NCI-H146 (cell line): ENCODE measurements at places on chromosomes 1 and 21.
A peak's percentile ranks its signal among the peaks of the same experiment; 100 is the strongest.

DNA sequence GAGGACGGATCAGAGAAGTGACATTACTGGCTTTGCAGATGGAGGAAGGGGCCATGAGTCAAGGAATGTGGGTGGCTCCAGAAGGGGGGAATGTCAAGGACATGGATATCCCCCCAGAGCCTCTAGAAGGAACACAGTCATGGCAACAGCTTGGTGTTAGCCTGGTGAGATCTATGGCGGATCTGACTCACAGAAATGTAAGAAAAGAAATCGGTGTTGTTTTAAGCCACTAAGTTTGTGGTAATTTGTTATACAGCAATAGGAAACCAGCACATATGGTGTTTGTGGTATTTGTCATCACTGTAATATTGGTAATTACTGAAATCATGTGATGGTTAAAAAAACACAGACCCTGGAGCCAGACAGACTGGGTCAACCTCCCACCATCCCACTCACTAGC, 236.2 kb downstream of the SETD4 start:
- DNase-seq: no peak

DNA sequence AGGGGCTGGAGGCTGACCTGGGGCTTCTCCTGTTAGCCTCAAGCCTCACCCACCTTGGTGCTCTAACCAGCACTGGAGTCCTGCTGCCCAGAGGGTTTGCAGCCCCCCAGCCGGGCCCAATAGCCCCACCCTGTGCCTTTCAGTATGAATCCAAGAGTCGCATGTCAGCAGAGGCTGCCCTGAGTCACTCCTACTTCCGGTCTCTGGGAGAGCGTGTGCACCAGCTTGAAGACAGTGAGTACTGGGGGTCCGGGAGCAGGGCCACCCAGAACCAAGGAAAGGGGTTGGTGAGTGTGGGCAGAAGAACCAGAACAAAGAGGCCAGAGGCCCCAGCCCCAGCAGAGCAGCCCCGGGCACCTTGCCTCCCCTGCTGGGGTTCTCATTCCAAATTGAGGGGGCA, 25.6 kb downstream of the CDK18 start:
- no peak for DNase-seq

DNA sequence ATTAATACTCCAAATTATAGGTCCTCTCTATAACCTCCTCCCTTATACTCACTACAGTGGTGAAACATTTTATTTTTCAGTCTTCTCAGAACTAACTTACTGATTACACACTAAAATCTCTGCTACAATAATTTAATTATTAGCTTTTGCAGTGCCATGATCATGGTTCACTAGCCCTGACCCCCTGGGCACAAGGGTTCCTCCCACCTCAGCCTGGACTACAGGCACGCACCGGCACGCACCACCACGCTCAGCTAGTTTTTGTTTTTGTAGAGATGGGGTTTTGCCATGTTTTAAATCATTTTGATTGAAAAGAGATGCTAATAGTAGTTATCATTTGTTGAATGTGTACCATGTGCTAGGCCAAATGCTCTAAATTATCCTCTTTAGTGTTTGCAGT, 6.3 kb downstream of the PATJ start:
- DNase-seq: no peak

DNA sequence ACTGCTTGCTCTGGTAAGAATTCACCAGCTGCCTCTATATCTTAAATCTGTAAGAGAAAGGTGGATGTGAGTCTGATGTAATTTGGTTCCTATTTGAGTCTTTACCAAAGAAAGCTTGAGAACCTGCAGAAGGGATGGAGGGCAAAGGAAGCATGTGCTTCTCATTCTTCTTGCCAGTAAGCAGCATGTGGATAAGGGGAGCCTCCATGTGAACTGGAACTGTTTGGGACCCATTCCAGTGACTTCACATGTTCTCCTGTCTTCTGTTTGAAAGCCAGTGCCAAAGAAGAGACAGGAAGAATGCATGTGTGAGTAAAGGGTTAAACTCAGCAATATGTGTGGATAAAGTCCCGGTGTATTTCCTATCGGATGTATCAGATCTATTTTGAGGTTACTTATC, 119.6 kb upstream of the ADGRL2 start:
- DNase-seq: no peak

DNA sequence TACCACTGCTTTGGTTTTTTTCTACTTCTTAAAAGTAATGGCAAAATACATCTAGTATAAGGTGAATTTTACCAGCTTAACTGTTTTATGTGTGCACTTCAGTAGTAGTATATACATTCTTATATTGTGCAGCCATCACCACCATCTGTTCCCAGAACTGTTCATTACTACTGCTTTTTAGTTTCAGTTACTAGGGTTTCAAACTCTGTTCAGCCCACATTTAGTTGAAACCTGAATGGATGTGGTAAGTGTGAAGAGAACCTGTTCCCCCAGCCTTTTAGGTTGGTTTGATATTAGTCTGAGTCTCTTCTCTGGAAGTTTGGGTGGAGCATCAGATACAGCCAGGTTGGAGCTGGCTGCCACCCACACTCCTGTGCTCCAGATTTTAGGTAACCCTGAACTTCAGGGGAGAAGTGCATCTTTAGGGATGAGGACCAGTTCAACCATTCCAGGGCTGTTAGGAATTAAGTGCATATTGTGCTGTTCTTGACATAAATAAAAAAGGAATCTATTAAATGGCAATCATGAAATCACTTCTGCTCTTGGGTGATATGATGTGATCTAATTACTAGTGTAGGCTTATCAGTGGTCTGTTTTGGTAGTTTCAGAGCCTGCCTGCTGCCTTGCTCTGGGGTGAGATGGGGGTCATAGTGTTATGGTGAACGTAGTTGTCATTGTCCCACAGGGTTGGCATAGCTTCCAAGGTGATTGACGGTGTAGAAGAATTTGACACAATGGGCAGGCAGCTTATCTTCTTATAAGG, 32.1 kb downstream of the URB2 start:
- no peak for DNase-seq

DNA sequence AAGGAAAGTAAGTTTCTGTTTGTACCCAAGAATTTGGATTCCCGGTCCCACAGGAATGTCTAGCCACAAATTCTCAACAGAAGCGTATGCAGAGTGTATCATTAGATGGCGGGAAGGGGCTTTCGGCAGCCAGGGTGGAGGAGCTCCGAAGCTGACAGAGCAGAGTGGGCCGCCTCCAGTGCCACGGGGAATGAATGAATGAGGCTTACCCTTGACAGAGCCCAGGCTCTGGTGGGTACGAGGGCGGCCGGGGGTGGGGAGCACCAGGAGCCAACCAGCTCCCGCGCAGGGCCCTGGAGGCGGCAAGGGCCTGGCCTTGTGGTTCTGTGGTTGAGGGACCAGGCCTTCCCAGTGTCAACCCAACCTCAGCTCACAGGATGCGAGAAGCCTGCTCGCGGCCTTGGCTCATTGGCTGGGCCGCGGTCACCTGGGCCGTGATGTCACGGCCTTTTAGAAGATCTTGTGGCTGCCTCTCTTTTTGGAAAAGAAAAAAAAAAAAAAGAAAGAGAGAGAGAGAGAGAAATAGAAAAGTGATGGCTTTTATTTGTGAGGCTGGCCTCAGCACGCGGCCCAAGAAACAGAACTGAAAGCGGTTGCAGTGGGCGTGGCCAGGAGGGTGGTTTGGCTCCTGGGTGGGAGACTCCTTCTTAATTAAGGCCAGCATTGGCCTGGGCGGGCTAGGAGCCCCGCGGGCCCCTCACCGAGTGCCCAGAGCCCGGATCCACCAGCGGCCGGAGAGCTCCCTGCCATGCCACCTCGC, 34.9 kb upstream of the RUNX3 start:
- no peak for DNase-seq

GRCh38 chr1:61741711-61742619, at the start of gene PATJ:
Gene PATJ (plus strand): TSS chr1:61742480. CDS start chr1:61762893, 20,413 bp downstream.
- peak; percentile 92 for DNase-seq

DNA sequence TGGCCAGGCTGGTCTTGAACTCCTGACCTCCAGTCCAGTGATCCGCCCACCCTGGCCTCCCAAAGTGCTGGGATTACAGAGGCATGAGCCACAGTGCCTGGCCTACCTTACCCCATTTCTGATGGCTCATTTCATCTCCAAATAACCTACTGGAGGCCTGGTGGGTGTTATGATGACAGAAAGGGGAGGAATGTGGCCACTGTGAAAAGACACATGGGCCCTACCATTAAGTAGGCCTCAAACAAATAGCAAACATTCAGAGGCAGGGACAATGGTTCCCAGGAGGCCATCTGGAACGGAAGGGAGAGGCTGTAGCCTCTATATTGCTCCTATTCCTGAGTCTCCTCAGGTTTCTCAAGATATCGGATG, 932 bp upstream of the FCRLA start:
- DNase-seq: no peak

- DNase-seq: no peak
Measured at GRCh38 chr1:40563266-40563665, 31.8 kb downstream of the ZNF684 start.
